ENCODE measurements at places on chromosomes 4 and X.

DNA sequence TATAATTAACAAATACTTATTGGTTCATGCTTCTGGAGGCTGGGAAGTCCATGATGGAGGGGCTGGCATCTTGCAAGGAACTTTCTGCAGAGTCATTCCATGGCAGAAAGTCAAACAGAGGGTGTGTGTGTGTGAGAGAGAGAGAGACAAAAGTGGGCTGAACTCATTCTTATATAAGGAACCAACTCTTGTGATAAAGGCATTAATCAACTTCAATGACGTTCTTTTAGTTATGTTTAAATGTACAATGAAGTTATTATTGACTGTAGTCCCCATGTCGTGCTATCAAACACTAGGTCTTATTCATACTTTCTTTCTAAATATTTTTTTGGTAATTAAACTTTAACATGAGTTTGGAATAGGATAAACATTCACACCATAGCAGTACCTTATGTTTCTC is 1408.8 kb downstream of the STIM2 start:
- DNase-seq: no peak

GRCh38 chr4:127307996-127308395 is 324.8 kb upstream of the INTU start:
- DNase-seq: no peak

GRCh38 chr4:55386840-55387239 is 8.9 kb upstream of the TMEM165 start:
- no peak for DNase-seq

- DNase-seq: no peak
Measured at GRCh38 chrX:56130436-56130835, 101.7 kb upstream of the KLF8 start.

DNA sequence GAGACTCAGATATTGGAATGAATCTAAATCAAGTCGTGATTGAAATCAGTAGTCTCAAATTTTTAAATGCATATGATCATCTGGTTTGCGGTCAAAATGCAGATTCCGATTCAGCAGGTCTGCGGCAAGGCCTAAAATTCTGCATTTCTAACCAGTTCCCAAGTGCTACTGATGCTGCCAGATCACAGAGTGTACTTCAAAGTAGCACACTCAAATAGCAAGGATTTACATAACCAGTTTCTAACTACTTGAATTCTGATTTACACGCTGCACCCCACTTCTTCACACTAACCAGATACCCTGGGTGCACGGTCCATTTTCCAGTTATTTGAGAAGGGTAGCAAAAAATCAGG is 752 bp downstream of the MBTPS2 start:
- no peak for DNase-seq

- DNase-seq: peak; percentile 0
Measured at GRCh38 chrX:24647257-24648058, at the start of gene PCYT1B. Gene PCYT1B (minus strand): TSS chrX:24647347. CDS start chrX:24647105, 242 bp downstream.

GRCh38 chr4:7519638-7520376 is 85.1 kb upstream of the PSAPL1 start:
- DNase-seq: no peak

Measured in cerebellar nuclear complex (tissue), 1 donor.